ENCODE measurements at places on chromosomes 11 and 22.

DNA sequence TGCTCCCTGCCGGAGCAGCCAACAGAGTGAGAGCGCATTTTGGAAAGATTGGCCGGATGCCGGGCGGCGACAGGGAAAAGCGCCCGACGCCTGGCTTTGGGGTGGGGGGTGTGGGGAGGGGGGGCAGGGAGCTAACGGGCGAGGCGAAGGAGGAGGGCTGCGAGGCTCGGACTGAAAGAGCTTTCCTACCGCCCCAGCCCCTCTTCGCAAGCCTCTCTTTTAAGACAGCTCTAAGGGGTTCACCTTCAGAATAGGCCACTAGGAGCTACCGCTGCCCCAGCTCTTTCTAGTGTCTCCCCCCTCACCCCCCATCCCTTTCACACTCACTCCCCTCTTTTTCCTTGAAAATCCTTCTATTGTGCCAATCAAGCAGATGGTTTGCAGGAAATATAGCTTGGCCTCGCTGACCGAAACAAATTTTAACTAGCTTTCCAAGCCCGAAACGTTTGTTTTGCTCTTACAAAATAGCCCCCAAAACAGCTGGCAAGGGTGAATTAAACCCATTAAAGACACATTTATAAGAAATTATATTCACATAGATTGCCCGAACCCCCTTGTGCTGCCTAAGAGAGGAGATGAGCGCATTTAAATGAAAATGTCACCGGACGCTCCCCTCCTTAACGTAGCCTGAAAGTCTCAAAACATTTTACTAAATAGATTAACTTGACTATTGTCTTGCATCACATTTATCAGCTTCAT is 3.7 kb upstream of the DBX1 start:
- no peak for DNase-seq

- DNase-seq: peak; percentile 5
These were observed 761.4 kb downstream of the KCNA4 start for GRCh38 chr11:29255401-29255800.

GRCh38 chr11:57387289-57388030 is 3.0 kb downstream of the PRG2 start:
- DNase-seq: no peak

DNA sequence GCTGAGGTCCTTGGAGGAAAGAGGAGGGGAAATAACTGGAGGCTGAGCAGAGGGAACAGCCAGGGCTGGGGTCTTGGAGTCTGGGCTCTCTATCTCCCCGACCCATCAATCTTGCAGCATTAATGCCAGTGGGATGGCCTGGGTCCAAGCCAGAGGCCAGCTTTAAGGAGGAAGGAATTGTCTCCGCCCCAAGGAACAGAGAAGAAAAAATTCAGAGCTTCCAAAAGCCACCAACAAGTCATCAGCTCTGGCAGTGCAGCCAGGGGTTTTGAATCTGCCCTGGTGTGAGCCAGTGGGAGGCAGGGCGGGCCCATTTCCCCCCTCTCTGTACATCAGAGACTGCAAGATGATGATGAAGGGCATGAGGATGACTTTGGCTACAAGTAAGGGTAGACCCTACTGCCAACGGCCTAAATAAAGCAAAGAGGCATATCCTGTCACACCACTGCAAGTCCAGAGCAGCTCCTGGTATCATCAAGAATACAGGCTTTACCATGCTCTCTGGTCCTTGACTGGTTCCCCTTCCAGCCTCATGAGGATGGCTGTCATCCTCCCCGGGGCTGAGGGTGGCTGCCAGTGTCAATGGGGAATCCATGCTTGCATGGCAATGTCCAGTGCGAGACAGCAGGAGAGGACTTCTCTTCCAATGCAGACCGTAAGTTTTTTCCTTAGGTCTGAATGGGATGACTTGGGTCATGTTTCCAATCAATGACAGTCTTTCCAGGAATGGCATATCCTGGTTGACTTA is 34.4 kb downstream of the LRRC32 start:
- peak; percentile 54 for DNase-seq

DNA sequence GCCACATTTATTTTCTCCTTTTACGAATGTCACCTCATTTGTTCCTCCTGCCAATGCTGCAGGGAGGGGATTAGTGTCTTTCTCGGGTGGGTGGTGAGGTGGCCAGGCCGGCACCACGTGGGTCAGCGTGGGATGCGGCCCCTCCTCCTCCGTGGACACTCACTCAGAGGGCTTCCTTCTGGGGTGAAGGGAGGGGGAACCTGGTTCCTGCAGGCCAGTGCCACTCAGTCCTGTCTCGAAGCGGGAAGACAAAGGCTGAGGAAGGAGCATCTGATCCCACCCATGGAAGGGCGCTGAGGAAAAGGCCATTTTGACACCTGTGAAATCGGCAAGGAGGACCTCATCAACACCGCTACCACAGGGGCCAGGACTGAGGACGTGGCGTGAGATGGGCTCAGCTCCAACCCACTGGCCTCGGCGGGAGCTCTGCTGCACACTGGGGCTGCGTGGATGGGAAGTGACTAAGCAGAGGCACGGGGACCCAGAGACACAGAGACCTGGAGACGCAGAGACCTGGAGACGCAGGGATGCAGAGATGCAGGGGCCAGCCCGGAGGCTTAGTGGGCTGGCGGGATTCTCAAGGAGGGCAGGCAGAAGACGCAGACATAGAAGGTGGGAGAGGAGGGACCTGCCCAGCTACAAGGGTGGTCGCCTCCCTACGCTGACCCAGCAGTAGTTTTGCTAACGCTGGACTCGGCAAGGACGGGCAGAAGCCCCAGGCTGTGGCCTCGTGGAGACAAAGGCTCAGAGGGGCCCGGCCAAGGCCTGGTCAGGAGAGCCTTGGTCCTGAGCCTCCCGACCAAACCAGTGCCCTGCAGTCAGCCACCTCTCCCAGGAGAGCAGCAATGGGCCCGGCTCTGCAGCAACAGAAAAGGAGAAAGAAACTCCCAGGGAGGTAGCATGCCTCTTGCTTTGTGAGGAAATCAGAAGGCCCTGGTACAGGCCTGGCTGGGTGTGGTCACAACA is 1071.2 kb downstream of the BRD1 start:
- DNase-seq: no peak

- DNase-seq: no peak
These were observed 81.2 kb upstream of the PRR5 start for GRCh38 chr22:44620841-44621257.

GRCh38 chr11:60763692-60764369 is 7.2 kb downstream of the MS4A15 start:
- DNase-seq: no peak

GRCh38 chr11:11426226-11426952 is 73.3 kb upstream of the CSNK2A3 start:
- DNase-seq: no peak

DNA sequence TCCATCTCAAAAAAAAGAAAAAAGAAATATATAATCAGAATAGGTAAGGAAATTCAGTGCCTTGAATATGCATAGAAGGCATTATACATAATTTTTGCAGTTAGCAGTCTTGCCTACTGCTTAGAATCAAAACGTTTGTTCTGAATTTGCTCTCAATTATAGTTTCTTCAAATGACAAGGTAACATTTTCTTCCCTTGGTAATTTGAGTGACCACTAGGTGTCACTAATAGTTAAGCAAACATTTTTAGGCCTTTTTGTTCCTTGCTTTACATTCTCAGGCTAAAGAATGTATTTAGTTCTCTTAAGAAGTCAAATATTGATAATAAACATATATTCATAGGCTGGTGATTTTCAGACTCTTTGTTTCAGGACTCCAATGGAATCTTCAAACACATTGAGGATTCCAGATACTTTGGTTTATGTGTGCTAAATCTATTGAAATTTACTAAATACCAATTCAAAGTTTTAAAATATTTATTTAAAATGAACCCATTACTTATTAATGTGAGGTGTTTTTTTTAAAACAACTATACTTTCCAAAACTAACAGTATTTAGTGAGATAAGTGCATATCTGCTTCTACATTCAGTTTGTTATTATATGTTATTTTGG is 55.0 kb upstream of the DEPDC7 start:
- peak; percentile 60 for DNase-seq

DNA sequence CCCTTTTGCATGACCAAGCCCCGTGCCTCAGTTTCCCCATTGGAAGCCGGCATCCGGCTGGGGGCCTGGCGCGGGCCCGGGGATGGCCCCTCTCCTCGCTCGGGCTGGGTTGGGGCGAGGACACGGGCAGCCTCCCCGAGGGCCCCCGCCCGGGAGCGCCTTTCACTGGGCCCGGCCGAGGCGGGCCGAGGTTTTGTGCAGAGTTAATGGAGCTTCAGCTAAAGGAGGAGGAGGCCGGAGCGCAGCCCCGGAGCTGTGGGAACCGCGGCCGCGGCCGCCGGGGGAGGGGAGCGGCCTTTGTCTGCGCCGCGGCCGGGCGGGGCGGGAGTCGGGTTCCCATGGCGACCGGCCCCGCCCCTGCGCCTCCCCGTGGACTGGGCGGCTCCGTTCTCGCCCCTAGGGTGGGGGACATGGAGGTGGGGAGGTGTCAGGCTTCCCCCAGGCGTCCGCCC is 1.4 kb upstream of the MAPK11 start:
- peak; percentile 73 for DNase-seq

- no peak for DNase-seq
These were observed 168.6 kb upstream of the B3GAT1 start for GRCh38 chr11:134580610-134580975.
